ENCODE measurements at places on chromosomes 16 and 17.

DNA sequence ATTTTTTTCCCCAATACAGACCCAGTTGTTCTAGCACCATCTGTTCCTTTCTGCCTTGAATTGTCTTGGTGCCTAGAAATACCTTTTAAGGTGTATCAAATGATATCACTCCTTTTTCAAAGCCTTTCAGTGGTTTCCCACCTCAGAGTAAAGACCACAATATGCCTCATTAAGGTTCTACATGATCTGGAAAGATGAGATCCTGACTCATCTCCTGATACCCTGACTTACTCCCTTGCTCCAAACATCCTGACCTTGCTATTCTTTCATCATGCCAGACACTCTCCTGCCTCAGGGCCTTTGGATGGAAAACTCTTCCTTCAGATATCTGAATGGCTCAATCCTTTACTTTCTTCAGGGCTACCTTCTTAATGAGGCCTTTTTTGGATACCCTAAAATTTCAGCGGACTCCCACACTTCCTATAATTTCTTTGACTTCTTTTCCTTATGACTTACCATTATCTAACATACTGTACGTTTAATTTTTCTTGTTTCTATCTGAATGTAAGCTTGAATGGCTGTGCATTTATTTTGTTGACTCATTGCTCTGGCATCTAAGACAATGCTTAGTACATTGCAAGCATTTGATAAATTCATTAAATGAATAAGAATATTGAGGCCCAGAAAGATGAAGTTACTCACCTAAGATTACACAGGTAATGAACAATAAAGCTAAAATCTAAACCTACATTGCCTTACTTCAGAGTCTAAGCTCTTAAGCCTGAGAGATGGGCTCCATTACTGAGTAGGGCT, 19.2 kb downstream of the FLOT2 start:
- no peak for DNase-seq

DNA sequence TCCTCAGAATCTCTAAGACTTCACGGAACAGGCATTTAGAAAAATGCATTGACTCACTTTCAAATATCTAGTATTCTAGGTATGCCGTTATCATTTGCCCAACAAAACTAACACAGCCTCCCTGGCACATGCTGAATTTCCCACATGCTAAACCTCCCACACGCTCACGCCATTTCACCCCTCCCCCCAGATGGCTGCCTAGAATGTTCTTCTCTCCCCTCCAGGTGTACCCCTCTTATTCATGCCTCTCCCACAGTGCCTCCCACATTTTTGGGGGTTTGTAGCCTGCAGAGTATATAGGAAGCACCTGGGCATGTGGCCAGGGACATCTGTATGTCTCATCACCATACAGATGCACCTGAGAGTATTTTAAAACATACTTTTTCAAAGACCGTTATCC, 38.2 kb upstream of the ICAM2 start:
- DNase-seq, result no peak

- no peak for DNase-seq
Observed at GRCh38 chr16:62404842-62405611, 368.8 kb upstream of the CDH8 start.

- DNase-seq, result no peak
Observed at GRCh38 chr16:65988024-65988595, 378.4 kb upstream of the CDH5 start.

DNA sequence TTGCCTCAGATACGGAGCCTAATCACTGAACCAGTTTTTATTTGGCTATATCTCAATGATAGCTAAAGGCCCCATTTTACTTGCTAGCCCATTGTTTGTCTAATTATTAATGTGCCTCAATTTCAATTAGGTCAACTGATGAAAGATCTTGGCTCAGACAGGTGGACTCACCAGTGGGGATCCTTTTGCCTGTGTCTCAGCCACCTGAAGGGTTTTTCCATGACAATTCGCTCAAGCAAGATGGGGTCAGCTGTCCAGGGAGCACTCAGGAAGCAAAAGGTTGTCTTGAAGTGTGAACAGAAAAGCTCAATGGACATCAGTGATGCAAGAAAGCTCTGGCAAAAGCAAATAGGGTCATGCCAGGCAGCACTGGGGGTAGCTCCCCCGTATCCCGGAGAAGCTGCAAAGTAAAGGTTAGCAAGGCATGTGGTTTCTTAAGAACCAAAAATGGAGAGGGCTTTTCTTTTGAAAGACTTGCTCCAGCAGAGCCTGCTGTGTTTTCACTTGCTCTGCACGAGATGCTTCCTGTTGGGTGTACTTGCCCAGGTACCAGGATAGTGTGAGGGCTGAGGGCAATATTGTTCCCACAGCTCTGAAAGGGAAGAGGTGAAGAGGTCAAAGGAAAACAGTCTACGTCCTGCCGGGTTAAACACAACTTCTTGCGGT, 541.2 kb upstream of the CDH5 start:
- DNase-seq, result no peak

DNA sequence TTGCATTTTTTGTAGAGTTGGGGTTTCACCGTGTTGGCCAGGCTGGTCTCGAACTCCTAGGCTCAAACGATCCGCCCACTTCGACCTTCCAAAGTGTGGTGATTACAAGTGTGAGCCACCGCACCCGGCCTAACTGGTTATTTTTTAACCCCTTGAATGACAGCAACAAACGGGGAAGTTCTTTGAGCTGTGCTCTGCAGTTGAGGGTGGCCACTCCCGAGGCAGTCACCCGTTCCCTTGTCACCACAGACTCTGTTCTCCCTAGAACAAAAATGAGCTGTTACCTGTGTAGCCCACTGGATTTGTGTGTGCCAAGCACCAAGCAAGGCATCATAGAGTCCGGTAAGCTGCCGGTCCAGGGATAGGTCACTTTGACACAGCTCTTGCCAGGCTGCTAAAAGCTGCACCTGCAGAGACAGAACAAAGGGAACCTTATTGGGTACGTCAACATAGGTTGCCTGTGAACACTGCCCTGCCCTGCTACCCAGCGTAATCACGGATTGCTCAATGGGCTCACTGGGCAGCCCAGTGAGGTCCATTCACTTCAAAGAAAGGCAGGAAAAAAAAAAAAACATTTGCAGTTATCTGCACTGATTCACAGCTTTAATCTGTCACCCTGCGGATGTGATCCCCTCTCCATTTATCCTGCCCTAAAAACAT, 19.6 kb downstream of the COG7 start:
- DNase-seq, result no peak

DNA sequence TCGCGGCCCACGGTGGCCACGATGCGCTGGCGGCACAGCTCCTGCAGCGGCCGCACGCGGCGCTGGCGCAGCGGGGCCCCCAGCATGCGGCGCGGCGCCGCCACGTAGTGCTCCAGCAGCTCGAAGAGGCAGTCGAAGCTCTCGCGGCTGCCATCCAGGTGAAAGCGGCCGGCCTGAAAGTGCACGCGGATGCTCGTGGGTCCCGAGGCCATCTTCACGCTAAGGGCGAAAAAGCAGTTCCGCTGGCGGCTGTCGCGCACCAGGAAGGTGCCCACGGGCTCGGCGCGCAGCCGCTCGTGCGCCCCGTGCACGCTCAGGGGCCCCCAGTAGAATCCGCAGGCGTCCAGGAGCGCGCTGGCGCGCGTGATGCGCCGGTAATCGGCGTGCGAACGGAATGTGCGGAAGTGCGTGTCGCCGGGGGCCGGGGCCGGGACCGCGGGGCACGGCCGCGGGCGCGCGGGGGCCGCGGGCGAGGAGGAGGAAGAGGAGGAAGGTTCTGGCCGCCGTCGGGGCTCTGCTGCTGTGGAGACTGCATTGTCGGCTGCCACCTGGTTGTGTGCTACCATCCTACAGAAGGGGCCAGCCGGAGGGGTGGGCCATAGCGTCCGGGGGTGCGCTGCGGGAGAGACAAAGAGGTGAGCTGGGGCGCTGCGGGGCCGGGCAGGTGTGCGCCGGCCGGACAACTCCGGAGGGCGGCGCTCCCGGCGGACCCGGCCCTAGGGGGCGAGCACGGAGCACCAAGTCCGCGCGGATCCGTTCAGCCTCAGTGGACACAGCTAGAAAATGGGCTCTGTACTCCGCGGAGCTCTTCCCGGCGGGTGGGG, 879 bp downstream of the SOCS1 start:
- peak; percentile 23 for DNase-seq

- DNase-seq, result no peak
Observed at GRCh38 chr17:6079155-6079888, 9.1 kb downstream of the WSCD1 start.

DNA sequence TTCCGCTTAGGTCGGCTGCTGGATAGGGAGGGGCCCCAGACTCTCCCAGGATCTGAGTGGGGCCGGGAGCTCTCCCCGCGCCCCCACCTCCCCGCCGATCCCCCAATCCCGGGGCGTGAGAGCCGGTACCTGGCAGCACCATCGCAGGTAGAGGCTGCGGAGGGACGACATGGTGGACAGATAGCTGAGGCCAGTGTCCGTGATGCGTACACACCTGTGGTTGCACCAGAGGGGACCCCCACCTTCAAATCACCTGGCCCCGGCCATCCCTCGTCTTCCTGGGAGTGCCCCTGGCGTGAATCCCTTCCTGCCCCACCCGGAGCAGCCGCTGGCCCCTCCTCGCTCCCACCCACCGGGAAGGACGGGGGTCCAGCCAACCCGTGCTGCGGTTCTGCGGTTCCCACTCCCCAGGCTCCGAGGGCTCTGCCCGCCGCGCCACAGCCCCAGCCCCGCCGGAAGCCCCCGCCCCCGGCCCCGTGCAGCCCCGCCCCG, 4.7 kb upstream of the WDR24 start:
- DNase-seq, result no peak

DNA sequence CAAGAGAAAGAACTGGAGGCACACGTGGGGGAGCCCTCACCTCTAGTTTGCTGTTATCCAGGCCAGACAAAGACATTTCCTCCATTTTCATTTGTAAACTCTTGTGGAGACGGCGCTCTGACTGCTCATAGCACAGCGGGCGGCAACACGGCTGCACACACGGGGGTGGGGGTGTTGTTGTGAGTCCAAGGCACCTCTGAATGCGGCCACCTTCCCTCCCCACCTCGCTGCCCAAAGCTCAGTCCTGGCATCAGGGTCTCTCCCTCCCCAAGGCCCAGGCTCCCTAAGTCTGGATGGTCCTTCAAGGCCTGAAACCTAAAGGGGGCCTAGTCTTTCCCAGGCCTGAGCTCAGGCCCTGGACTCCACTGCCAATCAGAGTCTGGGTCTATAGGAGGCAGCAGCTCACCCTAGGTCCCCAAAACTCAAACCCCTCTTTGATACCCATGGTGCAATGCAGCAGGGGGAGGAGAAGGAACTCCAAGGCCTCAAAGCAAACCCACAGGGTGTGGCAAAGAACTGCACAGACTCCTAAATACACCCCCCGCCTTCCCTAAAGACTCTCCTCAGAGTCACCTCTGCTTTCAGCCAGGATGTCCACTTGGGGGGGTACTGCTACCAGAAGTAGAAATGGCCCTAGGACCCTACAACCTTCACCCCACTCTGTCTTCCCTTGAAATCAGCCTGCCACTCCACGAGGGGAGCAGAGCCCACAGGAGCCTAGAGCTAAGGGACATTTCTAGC, 1.5 kb downstream of the ATXN7L3 start:
- DNase-seq, result no peak

- peak; percentile 84 for DNase-seq
Observed at GRCh38 chr16:87461466-87461991, 31.3 kb downstream of the ZCCHC14 start.

- DNase-seq, result no peak
Observed at GRCh38 chr17:78896091-78896833, 6.7 kb downstream of the CEP295NL start.

- DNase-seq, result no peak
Observed at GRCh38 chr16:49619811-49620157, 236.1 kb downstream of the ZNF423 start.

DNA sequence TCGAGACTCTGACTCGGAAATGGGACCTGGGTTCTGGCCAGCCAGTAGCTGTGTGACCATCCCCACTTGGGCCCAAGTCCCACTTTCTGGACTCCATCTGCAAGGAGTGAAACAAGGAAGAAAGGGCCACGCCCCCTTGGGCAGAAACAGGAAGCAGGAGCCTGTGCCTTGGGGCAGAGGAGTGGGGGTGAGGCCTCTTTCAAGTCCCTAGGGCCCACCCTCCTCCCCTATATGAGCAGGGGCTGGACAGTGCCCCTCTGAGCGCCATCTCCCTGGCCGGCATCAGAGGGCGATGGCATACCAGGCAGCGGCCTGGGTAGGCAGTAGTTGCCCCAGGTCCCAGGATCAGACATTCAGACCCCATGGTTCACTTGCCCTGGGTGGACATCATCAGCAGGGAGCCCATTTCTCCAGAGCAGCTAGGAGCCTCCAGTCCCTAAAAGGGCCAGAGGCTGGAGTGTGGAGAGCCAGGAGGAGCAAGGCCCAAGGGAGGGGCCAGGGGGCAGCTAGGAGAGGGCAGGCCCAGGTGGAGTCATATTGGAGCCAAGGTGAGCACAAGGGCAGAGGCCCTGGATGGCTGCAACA, 7.1 kb downstream of the BCAR1 start:
- no peak for DNase-seq

- no peak for DNase-seq
Observed at GRCh38 chr16:81482329-81483063, 37.9 kb downstream of the CMIP start.

GRCh38 chr16:87815567-87815966, 49.8 kb upstream of the KLHDC4 start:
- DNase-seq, result no peak

GRCh38 chr16:57906382-57907316, 64.3 kb downstream of the CNGB1 start:
- no peak for DNase-seq

DNA sequence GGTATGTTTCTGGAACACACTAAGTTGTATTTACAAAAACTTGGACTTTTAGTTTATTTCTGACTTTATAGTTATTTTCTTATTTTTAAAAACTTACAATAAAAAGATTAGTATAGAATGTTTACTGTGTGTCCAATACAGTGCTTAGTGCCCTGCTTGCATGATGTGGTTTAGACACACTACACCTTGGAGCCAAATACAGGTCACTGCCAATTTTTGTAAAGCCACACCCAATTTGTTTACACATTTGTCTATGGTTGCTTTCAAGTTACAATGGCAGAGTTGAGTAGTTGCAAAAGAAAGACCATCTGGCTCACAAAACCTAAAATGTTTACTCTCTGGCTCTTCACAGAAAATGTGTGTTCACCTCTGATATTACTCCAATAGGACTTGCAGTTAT, 807.1 kb downstream of the KCNJ2 start:
- no peak for DNase-seq

DNA sequence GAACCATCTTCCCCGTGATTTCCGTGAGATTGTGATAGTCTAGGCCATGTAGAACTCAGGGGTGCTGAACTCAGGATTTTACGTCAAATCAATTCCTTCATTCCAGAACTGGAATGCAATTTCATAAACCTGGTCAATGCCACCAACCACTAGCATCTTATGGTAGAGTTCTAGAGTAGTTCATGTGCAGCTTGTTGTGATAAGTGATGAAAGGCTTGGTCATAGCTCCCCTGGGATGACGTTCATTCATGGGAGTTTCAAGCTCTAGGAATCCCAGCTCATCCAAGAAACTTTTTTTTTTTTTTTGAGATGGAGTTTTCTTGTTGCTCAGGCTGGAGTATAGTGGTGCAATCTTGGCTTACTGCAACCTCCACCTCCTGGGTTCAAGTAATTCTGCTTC, 3.7 kb upstream of the DPEP2 start:
- DNase-seq, result no peak

- no peak for DNase-seq
Observed at GRCh38 chr17:4900231-4901107, 1.1 kb downstream of the C17orf107 start.

- DNase-seq, result no peak
Observed at GRCh38 chr17:66494023-66494803, 191.8 kb downstream of the PRKCA start.

- DNase-seq, result no peak
Observed at GRCh38 chr17:20159406-20160069, 150.4 kb downstream of the SPECC1 start.

GRCh38 chr17:45963283-45963682, 35.8 kb upstream of the STH start:
- no peak for DNase-seq

- DNase-seq, result no peak
Observed at GRCh38 chr16:86286991-86287663, 223.2 kb upstream of the FOXF1 start.
